ENCODE measurements at places on chromosomes 1 and 21. TPM values are rescaled to one million over a fixed set of nuclear protein-coding genes. Genes with fewer than 3 reads are reported as not detected.

The C1orf185 gene
- not detected for total RNA-seq

The C4BPB gene
- total RNA-seq = not detected

The LINGO4 gene
- total RNA-seq = not detected

The NGF gene
- 0.20 TPM for total RNA-seq

The HNRNPCL1 gene
- total RNA-seq = not detected

The OR6K3 gene
- total RNA-seq = not detected

The CYP4A11 gene
- total RNA-seq = not detected

- DNase-seq = no peak
These were observed 605.5 kb downstream of the LTN1 start for GRCh38 chr21:28387220-28387619.

DNA sequence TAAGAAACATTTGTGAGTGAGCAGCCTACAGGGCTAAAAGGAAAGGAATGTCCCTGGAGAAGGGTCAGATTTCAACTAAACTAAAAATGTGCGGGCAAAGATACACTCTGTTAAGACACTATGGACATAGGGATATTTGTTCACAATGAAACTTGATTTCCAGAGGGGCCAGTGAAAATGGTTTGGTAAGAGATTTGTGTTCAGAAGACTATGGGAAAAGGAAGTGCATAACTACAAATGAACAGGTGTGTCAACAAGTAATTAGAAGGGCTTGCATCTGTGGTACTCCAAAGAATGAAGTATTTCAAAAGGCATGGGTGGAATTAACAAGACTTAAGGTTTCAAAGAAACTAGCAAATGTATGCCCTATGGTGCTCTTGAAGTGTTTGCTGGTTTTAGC is 60.4 kb downstream of the NME7 start:
- no peak for DNase-seq

GRCh38 chr1:200405264-200405663 is 4.6 kb downstream of the ZNF281 start:
- no peak for DNase-seq

DNA sequence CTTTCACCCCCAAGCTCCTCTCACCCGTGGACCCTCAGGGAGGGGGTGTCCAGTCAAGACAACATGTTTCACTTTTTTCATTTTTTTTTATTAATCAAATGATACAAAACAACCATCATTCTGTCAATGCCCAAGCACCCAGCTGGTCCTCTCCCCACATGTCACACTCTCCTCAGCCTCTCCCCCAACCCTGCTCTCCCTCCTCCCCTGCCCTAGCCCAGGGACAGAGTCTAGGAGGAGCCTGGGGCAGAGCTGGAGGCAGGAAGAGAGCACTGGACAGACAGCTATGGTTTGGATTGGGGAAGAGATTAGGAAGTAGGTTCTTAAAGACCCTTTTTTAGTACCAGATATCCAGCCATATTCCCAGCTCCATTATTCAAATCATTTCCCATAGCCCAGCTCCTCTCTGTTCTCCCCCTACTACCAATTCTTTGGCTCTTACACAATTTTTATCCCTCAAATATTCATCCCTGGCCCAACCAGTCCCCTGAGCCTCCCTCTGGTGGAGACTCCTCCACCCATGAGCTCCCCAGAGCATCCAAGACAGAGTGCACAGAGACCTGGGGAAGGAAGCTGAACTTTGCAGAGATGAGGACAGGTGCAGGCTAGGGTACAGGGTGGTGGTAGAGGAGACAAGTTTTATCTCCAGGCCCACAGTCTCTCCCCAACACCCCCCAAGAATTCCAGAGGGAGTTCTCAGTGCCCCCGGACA is 1.4 kb upstream of the S100A16 start:
- no peak for DNase-seq

DNA sequence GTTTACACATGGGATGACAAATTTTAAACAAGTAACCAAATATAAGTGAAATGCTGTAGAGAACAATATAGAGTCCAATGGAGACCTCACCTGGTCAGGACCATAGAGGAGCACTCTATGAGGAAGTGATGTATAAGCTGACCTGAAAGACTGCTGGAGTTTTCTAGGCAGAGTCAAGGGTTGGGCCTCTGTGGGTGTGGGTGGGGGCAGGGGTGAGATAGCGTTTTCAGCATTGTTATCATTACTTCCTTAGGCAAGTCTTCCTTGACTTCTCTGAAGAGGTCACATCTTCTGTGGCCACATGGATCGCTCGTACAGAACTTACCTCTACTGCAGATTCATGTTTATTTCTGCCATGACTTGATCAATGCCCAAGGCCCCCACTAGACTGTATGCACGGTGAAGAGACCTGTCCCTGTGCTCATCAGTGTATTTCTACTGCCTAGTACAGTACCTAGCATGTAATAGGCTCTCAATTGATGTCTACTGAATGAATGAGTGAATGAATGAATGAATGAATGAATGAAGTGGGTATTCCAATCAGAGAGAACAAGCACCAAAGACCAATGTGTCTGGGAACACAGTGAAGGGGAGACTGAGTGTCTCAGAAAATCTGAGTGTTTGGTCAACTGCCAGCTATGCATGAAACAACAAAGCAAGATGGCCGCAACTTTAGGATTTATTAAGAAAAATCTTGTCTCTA is 116.5 kb downstream of the RNF220 start:
- DNase-seq = no peak

DNA sequence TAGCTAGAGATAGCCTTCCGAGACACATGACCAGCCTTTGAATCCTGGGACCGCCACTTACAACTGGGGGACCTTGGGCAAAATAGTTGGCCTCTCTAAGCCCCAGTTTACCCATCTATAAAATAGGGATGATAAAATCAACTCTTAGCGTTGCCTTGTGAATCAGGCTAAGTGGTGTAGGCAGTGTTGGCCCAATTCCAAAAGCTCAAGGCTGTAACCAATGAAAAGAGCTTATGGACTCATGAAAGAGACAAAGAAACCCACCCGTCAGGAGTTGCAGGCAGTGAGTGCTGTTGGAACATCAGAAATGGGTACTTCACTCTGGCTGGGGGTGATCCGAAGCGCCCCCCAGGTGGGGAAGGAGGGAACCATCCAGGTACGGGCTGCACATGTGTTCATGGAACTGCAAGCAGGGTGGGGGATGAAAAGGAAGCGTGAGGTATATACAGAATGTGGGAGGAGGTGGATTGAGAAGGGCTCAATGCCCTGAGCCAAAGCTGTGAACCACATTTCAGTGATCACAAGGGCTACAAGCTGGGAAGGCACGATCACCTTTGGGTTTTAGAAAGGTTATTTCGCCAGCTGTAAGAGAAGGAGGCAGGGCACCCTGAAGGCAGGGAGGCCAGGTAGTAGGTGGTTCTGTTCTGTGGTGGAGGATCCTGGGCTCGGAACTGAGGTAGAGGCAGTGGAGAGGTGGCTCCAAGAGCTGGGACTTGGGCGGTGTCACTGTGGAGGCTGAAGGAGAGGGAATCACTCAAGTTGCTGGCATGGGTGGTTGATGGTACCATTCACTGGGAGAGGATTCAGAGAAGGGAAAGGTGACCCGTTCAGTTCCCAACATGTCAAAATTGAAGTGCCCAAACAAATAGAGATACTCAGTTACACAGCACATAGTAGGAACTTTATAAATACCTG is 11.4 kb upstream of the KIAA1614 start:
- no peak for DNase-seq

DNA sequence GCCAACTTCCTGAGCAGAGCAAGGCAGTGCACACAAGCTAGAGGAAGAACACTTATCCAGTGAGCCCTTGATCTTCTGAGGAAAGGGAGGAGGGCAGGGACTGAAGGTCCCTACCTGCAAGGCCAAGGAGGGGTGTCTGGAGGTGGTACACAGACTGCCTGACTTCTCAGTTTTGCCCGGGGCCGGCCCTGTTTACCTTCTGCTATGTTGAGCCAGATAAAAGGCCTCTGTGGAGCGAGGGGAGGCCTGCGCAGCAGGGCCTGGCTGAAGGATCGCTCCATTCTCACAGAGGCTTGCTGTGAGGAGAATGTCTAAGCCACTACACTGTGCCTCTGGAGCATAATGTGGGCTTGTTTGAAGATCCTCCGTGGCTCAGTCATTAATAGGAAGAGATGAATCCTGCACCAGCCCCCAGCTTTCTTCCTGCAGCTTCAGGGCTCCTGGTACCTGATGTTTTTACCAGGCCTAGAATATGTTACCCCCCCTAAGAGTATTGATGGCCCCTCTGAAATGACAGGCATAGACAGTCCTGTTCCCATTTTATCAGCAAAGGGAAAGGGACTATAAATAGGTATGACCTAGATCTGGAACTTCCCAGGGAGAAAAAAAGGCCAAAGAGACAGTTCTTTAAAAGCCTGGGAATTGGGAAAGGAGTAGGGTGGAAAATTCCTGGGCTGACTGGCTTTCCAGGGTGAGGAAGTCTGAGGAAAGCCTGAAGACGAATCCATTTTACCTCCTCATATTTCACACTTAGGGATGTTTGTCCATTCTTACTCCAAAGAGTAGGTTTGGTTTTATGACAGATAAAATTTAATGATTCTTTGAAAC is 4.7 kb downstream of the POGK start:
- DNase-seq = no peak
